ENCODE measurements at places on chromosomes 13 and 19. TPM values are rescaled to one million over a fixed set of nuclear protein-coding genes. Genes with fewer than 3 reads are reported as not detected.

Gene UHRF1
- total RNA-seq = 0.67 TPM

Gene EPSTI1
- total RNA-seq = 18.2 TPM

Gene ZNF682
- total RNA-seq = 4.3 TPM

Gene CAPS
- total RNA-seq = 4.4 TPM
